Stimulated activated CD8-positive, alpha-beta memory T cell treated with anti-CD3 and anti-CD28 coated beads, Interleukin-15, amount 100 ng/mL, for 24 hours (primary cell): ENCODE measurements at places on chromosomes 1 and 21.

GRCh38 chr1:217342105-217342504 is 288.8 kb downstream of the GPATCH2 start:
- no peak for DNase-seq

GRCh38 chr1:116413414-116413813 is 40.4 kb downstream of the ATP1A1 start:
- no peak for DNase-seq

- no peak for DNase-seq
Observed at GRCh38 chr1:112423207-112423606, 27.2 kb downstream of the CTTNBP2NL start.

GRCh38 chr1:18807334-18808063 is 52.0 kb downstream of the TAS1R2 start:
- DNase-seq: no peak

DNA sequence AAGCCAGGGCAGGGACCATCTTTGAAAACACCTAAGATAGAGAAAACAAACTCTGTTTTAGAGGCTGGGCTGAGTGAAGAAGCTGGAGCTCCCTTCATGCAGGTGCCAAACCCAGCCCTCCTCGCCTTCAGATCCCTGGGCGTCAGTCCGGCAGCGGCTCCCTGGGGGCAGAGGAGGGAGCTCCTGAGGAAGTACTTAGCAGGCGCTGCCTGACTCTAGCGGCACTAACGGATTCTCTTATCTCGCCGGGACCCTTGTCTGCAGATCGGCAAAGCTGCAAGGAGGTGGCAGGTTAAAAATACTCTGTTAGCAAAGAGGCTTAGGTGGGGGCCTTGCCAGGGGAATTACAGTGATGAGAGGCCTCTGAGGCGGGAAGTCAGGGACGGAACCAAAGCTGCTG is 79.6 kb downstream of the PLXNA2 start:
- DNase-seq: no peak

- DNase-seq: no peak
Observed at GRCh38 chr1:218865591-218865990, 308.1 kb upstream of the LYPLAL1 start.

DNA sequence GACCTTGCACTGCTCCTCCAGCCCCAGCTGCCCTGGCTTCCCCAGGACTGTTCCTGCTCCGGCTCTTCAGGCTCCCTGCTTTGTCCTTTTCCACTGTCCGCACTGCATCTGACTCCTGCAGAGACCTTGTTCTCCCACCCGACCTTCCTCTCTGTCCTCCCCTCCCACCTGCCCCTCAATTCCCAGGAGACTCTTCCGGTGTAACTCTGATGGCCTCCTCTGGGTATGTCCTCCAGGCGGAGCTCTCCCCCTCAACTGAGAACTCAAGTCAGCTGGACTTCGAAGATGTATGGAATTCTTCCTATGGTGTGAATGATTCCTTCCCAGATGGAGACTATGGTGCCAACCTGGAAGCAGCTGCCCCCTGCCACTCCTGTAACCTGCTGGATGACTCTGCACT is 550 bp downstream of the ACKR1 start:
- no peak for DNase-seq

DNA sequence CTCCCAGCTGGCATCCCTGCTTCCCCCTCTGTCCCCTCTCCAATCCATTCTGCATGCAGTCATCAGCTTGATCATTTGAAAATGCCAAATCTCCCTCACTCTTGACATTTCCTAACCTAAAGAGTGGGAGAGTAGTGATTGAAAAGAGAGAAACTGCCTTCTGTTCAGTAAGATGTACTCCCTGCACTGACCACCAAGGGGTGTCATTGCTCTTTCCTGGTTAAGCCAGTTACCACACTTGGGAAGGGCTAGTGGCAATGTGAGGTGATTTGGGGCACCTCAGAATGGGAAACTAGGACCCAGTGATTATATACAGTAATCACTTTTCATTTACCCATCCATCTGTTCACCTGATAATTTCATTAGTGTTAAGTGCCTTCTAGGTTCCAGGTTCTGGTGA is 6.9 kb upstream of the TMEM269 start:
- no peak for DNase-seq

DNA sequence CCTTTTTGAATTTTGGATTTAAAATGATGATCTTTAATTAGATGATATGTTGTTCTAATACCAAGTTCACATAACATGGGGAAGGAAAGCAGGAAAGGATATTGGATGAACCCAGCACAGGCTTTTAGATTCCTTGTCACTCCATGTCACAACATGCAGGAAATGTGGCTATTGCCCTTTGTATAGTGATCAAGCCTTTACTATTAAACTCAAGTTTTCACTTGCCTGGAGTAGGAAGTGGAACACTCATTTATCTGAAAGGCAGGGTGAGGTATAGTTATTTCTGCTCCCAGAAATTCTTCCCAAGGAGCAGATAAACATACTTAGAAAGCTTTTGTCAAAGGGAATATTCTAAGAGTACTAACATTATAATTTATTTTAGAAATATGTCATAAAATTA is 37.2 kb upstream of the BCAS2 start:
- no peak for DNase-seq

DNA sequence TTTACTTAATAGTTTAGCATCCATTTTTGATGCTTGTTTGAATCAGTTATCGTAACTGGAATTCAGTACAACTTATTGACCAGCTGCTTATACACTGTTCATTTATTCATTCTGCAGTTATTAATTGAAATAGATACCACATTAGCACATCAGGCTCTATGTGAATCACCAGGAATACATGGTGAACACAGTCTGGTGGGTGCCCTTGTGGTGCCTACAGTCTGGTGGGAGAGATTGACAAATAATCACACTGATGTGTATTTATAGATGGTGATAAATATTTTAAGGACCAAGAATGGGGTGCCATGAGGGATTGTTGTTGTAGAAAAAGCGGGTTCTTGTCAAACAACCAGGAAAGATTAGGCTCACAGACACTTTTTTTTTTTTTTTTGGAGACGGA is 87.6 kb downstream of the ZFYVE9 start:
- DNase-seq: no peak

- peak; percentile 35 for DNase-seq
Observed at GRCh38 chr1:151047591-151047924, at the start of gene C1orf56. TSS of gene C1orf56 (plus strand) at chr1:151047751. CDS start at chr1:151047848, 97 bp downstream.

- DNase-seq: no peak
Observed at GRCh38 chr1:243667591-243667990, 182.5 kb downstream of the AKT3 start.

DNA sequence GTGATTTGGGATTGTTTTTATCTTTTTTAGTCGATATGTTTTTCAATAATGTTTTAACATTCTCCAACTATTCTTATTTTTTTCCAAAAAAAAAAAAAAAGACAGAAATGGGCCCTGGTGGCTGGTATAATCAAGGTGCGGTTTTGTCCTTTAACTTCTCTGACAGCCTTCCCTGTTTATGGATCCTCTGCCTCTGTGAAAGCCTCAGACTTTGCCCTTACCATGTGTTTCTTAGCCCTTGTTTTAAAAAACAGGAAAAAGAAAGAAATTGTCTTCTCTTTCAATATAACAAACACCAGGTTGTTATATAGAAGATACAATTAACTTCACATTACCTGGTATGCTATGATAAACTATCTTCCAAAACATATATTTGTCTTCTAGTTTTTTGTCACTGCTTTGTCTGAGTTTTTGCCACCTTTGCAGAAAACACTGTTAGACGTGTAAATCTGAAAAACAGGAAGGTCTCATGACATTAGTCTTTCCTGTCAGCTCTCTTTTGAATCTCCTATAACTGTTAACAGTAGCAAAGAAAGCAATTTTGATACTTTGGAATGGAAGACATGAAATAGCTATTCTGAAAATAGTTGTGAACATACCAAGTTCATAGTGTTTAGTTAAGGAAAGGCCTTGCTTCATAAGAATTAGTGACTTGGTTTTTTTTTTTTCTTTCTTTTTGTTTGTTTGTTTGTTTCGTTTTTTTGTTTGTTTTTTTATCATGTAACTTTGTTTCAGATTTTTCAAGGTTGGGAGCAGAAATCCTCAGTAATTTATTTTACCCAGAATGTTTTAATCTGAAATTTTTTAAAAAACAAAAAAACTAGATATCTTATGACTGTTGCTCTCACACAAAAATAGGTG is 31.7 kb upstream of the CACYBP start:
- no peak for DNase-seq

GRCh38 chr1:241253471-241253870 is 103.5 kb downstream of the RGS7 start:
- DNase-seq: no peak

DNA sequence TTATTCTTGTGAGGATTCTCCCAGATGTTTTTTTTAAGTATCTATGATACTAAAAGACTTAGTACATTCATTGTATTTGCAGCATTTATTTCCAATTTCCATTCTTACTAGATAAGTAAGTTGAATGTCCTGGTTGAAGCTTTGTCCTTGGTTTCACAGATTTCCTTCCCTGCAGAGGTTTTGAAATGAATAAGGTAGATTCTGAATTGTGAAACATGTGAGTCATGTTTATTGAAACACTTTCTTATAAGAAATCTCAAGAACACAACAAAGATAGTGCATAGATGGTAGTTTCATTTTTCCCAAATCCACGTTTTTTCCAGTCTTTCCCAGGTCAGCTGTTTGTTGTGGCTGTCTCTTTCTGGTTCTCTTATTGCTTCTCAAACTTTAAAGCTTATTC is 24.8 kb downstream of the GABPA start:
- DNase-seq: no peak

DNA sequence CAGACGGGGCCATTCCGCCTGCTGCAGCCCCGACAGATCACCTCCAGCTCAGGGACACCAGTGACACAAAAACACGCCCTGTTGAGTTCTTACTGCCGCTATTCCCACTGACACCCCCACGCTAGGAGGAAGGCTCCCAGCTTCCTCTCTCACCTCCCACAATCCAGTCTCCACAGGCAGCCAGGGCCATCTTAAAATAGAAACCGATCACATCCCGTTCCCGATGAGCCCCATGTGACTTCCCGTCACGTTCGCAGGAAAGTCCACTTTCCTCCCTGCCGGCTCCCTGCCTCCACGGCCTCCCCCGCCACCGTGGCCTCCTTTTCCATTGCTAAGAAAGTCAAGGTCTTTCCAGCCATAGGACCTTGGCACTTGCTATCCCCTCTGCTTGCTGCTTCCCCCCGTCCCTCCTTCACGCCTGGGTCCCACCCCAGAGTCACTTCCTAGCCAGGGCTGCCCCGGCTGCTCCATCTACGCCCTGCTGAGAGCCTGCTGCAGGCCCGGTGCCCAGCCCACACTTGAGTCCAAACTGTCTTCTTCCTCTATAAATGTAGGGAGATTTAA is 24.0 kb upstream of the DDOST start:
- DNase-seq: no peak

DNA sequence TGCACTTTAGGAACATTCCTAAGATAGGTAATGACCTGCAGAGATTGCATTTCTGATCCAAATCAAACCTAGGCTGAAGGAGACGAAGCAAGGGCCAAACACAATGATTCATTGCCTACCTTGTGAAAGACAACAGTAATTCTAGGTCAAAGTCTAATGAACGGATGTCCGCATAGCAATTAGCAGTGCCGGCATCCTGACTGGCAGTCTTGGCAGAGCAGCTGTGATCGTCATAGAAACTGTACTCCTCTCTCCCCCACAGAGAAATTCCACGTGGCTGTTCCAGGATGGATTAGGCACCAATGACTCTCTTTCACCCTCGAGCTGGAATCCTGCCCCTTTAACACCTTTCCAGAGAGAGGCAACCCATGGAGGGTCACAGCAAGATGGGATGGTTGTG is 28.9 kb upstream of the VAV3 start:
- no peak for DNase-seq

DNA sequence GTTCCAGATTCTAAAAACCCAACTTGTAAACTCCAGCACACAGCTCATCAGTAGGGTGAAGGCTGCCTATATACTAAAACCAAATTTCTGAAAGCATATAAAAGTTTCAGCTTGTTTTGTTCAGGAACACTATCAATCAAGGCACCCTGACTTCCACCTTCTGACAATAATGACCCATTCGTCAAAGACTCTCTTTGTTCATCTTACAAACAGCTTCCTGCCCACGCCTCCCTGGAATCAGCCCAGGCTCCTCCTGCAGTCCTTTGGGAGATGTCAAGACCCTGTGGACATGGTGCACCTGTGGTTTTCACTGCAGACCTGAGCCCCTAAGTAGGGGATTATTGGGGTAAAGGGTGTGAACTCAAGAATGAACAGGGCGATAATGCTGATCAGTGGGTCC is 178.9 kb upstream of the CAMK1G start:
- no peak for DNase-seq

DNA sequence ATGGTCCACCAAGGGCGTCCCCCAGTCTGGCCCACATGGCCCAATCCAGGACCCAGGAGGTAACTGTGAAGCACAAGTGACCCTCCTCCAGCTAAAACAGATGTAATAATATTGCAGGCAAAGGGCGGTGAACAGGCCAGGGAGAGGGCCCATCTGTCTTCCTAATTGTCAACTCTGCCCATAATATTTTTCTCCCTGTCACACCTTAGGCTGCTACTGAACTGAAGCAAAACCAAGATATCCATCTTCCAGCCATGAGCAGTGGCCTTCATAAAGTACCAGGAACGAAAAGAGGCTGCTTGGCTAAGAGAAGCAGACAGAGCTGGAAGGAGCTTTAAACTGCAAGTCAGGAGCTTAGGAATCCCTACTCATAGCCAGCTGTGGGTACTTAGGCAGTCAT is 3.1 kb downstream of the KANK4 start:
- DNase-seq: no peak

- DNase-seq: no peak
Observed at GRCh38 chr1:205312866-205313562, 8.5 kb downstream of the NUAK2 start.

- no peak for DNase-seq
Observed at GRCh38 chr1:247448107-247448791, 9.7 kb downstream of the OR2B11 start.

DNA sequence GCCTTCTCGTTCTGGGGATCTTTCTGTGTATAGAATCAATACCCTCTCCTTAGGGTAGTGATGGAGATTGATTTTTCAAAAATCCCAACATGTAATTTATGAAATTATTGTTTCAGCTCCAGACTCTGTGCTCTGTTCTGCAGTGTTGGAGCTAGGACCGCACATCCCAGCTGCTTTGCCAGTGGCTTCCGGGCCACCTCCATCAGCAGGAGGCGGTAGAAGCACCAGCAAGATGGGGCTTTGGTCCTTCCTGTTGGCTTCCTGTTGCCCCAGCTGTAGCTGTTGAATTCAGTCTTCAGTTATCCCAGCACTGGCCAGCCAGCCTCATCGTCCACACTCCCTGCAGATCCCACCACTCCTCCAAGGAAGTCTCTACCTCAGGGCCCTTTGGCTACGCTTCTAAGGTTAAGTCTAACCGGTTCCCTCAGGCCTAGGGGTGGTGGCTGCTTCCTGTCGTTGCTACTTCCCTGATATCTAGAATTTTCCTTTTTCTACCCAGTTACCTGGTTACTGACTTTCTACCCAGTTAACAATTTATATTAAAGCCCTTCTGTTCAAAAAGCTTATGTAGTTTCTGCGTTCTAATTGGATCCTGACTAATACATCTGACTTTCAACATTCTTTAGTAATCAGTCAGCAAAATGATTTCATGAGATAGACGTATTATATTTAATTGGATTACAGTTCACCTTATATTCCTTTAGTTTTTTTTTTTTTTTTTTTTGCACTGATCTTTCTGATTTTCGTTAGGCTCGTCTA is 24.6 kb downstream of the GALNT2 start:
- no peak for DNase-seq
